ENCODE measurements at places on chromosomes 7 and 10.

DNA sequence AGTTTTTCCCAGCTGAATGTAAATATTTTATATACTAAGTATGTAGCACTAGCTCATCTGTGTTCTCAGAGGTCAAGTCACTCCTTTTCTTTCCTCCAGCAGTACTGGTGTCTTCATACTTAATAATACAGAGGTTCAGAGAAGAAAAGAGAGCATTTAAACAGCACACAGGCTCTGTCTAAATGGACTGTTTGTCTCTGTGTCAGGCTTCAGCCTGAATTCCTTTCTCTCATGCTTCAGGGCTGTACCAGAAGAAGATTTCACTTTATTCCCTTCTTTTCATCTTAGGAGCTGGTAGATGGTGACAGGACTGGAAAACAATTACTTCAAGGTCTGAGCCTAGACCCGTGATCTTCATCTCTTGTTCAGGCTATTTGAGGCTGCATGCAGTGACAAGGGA, 51.4 kb upstream of the LYZL2 start:
- no peak for DNase-seq

- no peak for DNase-seq
Measured at GRCh38 chr7:105906695-105907094, 30.3 kb upstream of the ATXN7L1 start.

GRCh38 chr7:157527686-157528085, 190.9 kb downstream of the DNAJB6 start:
- DNase-seq = no peak

DNA sequence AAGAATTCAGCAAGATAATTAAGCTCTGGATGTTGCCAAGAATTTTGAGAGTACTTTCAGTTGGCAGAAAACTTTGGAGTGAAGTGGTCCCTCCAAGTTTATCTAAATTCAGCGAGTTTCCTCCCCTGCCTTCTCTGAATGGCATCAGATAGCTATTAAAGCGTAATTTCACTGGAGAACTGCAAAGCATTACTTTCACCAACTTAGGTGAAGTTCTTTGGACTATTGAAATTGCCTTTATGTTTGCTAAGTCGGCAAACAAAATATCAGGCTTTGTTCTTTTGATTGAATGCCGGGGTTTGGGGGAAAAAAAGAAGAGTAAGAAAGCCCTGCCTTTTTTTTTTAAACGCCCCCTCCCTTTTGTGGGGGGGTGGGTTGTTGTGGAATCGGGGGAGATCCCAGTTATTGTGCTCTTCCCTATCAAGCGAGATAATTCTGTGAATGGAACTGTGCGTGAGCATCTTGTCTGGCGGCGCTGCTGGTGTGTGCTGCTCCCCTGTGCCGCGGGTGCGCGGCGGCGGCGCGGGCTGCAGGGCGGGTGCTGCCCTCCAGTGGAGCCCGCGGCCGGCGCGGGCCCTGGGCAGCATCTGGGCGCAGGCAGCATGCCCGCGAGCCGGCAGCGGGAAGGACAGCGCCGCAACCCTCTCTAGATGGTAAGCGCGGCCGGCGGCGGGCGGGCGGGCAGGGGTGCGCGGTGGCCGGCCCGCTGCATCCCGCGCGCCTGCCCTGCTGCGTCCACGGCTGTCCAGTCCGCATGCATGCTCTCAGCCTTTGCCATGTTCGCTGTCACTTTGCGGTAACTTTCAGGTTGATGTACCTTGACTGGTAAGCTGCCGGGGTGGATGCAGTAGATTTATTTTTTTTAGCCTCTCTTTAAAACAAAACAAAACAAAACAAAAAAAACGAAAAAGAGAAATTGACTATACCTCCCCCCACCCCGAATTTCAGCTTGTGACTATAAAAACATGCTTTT, 176.5 kb downstream of the TCF7L2 start:
- peak; percentile 28 for DNase-seq

DNA sequence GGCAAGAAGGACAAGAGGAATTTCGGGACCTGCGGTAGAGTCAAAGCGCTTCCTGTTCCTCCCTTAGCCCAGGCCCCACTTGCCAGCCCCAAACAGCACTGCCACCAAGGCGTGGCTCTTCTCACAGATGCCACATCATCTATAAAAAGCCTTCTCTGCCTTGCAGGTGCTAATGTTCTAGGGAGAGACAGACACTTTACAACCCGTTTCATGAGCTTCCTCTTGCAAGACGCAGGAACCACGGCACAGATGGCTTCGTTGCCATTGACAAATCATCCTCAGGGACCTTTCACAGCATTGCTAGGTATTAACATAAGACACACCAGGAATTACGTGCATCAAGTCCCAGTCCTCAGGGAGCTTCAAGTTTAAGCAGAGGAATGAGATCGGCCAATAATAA, 180.9 kb downstream of the JCAD start:
- no peak for DNase-seq

DNA sequence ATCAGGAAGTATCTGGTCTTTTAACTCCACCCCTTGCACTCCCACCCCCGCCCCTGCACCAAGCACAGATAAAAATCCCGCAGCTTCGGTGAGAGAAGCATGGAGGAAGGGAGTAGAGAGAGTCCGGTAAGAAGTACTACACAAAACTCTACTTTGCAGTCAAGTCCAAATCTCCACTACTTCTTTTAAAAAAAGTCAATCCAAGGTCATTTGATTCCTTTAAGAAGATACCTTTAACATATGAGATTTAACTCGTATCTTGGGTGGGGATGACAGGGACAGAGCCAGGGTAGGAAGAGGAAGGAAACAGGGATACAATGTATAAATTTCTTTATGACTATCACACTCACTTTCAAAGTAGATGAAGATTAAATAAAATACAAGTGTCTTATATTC, 132.1 kb downstream of the NRBF2 start:
- DNase-seq = no peak

DNA sequence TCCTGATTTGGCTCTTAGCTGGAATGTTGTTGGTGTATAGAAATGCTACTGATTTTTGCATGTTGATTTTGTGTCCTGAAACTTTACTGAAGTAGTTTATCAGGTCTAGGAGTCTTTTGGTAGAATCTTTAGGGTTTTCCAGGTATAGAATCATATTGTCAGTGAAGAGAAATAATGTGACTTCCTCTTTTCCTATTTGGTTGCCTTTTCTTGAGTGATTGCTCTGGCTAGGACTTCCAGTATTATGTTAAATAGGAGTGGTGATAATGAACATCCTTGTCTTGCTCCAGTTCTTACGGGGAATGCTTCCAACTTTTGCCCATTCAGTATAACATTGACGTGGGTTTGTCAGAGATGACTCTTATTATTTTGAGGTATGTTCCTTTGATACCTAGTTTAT, 52.0 kb downstream of the ZNF783 start:
- DNase-seq = no peak

DNA sequence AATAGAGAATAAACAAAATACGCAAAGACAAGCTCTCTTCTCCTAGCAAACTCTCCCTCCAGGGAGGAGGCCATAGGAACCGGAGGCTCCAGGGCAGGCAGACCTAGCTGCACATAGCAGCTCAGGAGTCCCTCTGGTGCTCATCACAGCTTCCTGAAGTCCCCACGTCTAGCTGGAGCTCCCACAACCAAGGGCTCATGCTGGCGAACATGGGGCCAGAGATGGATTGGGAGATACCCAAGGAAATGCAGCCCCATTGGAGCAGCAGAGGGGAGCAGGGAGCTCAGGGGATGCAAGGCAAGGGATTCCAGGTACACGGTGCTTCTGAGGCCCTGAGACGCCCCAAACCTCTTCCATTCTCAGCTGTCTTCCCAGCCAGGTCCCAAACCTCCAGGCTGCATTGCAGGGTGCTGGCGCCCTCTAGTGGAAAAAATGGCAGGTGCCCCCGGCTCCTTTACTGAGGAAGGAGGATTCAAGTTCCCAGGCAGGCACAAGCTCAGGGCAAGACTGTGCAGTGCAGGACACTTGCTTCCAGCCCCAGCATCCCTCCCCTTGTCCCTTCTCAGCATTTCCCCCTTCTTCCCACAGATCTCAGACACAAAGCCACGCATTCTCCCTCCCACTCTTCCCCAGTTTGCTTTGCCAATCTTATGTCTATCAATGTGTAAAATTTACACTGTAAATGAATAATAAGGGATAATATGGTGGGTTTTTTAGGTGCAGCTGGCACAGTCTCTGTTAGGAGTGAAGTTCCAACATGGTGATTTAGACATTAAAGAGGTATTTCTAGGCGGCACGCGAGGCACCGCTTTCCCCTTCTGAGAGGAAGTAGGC, 46.2 kb downstream of the GPAM start:
- peak; percentile 52 for DNase-seq

- no peak for DNase-seq
Measured at GRCh38 chr7:77391230-77391629, 24.9 kb downstream of the GSAP start.

GRCh38 chr7:24573554-24574338, 494 bp downstream of the PALS2 start:
- peak; percentile 37 for DNase-seq
